ENCODE measurements at places on chromosomes 5 and 9. TPM values are rescaled to one million over a fixed set of nuclear protein-coding genes. Genes with fewer than 3 reads are reported as not detected.
A peak's percentile ranks its signal among the peaks of the same experiment; 100 is the strongest.

DNA sequence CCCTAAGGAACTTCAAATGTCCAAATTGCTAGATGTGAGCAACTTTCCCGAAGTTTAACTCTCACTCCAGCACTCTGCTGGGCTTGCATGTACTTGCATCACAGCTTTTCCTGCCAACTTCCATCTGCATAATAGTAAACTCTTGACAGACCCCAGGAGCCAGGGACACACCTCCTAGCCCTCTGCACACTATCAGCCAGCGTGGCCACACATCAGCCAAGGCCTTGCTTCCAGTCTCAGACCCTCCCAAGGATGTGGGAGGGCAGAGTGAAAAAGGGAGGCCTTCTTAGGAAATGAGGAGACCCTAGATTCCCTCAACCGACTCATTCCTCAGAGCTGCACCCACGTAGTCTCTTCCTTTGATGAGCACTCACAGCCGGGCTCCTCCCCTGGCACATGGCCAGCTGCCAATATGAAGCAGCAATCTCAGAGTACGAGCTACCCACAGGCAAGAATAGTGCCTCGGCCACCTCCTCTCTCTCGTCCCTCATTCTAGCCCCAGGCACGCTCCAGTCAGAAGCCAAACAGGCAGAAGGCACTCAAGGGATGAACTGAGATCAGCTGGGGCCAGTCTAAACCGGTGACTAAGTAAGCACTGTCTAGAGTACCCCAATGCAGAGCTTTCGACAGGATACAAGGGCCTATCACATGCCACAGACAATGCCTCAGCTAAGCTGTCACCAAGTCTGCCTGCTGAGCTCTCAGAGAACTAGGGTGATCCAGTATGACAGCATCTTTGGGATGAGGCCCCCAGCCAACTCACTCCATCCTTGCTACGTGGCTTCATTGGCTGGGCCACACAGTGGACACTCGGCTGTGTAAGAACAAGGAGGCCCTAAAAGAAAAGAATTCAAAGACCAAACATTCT, 2.3 kb downstream of the P4HA2 start:
- peak; percentile 85 for DNase-seq

- no peak for DNase-seq
These were observed 46.2 kb downstream of the IL31RA start for GRCh38 chr5:55897206-55897894.

DNA sequence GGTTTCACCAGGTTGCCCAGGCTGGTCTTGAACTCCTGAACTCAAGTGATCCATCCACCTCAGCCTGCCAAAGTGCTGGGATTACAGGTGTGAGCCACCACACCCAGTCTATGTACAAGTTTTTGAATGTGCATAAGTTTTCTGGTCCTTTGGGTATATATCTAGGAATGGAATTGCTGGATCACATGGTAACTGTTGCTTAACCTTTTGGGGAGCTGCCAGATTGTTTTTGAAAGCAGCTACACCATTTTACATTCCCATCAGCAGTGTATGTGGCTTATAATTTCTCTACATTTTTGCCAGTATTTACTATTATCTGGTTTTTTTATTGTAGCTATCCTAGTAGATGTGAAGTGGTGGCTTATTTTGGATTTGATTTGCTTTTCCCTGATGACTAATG, 8.9 kb upstream of the LNPEP start:
- peak; percentile 27 for DNase-seq

DNA sequence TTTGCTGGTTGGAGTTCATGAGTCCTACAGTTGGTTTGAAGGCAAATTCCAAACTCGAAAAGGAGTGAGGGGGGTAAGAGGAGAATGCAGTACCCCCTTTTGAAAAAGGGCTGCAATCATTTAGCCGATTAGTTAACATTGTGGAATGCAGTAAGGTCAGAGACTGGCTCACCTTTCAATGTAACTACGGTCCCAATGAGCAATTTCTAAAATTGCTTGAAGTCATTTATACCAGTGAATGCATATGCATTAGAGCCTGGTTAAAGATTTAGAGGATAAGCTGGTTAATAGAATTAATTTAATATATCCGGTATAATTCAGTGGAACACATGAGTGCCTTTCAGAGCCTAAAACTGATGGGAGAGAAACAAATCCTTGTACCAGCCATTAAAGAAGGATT, 172.6 kb upstream of the PAPPA start:
- no peak for DNase-seq

- peak; percentile 73 for DNase-seq
These were observed 30.0 kb downstream of the S1PR3 start for GRCh38 chr9:89021154-89021803.

- peak; percentile 93 for DNase-seq
These were observed 231.2 kb downstream of the ARRDC3 start for GRCh38 chr5:91151947-91152346.

Gene KCNN2
- total RNA-seq = not detected

Gene KIF20A
- under 0.01 TPM for total RNA-seq

Gene MAMDC2
- total RNA-seq = 0.53 TPM

Gene PRELID1
- 161 TPM for total RNA-seq

Gene DAB2IP
- 8.4 TPM for total RNA-seq

Gene CCDC112
- 4.5 TPM for total RNA-seq

Gene LCN1
- total RNA-seq = not detected

Gene IL7R
- total RNA-seq = not detected
